Ascending aorta (tissue), 2 donors: ENCODE measurements at places on chromosomes 7 and 10.

GRCh38 chr10:5576780-5577624 lies 52.2 kb downstream of the CALML3 start:
- no peak overlapping the region for H3K4me3 ChIP-seq
- no peaks in the 10 kb centered on the region for H3K27me3 ChIP-seq
- no peaks in the 10 kb centered on the region for H3K36me3 ChIP-seq
- no peak overlapping the region for H3K27ac ChIP-seq

- no peak overlapping the region for H3K27ac ChIP-seq
- peaks cover 7% of the 10 kb centered on the region for H3K27me3 ChIP-seq
- peaks cover 10% of the 10 kb centered on the region for H3K4me1 ChIP-seq
- no peak for DNase-seq
- H3K36me3 ChIP-seq = no peaks in the 10 kb centered on the region
Observed at GRCh38 chr7:141072548-141073172, 1.2 kb upstream of the TMEM178B start.

DNA sequence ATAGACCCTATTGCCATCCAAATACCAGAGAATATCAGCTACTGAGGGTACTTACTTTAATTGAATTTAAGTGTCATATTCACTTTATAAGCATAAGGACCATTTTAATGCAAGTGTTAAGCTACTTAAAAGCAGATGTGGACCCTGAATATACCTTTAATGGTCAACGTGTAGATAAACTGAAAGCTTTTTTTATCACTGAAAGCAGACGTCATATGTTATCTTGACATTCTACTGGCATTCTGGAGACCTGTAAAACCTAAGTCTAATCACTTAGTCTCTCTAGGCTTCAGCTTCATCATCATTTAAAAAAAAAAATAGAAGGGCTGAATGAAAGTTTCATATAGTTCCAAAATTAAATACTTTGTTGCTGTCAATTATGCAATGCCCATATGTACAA lies 116.5 kb downstream of the ELAPOR2 start:
- DNase-seq = no peak
- no peak overlapping the region for H3K27ac ChIP-seq
- H3K4me3 ChIP-seq = no peak overlapping the region
- H3K27me3 ChIP-seq = no peaks in the 10 kb centered on the region
- no peaks in the 10 kb centered on the region for H3K36me3 ChIP-seq
- no peaks in the 10 kb centered on the region for H3K4me1 ChIP-seq

DNA sequence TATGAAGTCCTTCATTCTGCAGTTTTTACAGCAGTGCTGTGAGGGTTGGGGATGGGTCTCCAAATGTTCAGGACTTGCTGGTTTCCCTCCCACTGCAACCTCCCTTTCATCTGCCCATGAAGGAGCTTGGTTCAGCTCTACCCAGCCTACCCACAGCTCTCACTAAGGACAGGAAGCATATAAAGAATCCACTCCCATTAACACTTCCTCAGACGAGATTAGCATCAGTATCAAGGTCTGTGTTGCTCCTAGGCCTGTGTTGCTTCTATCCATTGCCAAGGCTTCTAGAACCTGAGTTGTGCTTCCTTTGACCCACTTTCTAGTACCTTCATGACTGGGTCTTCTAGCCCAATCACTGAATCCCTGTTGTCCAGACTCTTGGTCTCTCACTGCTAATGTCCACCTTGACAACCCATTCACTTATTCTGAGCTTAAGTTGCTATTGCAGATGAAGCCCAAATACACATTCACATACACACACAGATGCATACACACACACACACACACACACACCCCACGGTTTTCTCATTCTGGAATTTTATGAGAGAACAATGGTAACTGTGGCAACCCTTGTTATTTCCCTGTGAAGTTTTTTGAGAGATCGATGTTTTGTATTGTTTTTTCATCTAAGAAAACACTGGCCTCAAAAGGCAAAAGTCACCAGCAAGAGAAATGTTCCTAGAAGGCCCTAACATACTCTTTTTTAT lies 248.1 kb downstream of the MTERF1 start:
- DNase-seq = no peak
- peaks cover 7% of the 10 kb centered on the region for H3K4me1 ChIP-seq
- H3K27ac ChIP-seq = no peak overlapping the region
- H3K27me3 ChIP-seq = no peaks in the 10 kb centered on the region

DNA sequence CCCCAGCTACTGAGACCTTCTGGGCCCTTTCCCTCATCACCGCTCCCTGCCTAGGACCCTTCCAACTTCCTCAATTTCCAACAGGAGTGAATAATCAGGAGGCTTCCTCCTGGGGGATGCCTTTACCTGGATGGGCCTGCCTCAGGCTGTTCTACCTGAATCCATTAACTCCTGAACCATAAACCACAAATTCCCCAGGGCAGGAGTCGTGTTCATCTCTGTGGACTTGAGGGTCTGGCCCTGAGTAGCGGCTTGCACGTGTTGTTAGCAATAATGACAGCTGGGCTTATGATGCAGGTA lies 105.1 kb upstream of the GPR26 start:
- DNase-seq = no peak
- H3K4me1 ChIP-seq = no peaks in the 10 kb centered on the region
- no peaks in the 10 kb centered on the region for H3K27me3 ChIP-seq

DNA sequence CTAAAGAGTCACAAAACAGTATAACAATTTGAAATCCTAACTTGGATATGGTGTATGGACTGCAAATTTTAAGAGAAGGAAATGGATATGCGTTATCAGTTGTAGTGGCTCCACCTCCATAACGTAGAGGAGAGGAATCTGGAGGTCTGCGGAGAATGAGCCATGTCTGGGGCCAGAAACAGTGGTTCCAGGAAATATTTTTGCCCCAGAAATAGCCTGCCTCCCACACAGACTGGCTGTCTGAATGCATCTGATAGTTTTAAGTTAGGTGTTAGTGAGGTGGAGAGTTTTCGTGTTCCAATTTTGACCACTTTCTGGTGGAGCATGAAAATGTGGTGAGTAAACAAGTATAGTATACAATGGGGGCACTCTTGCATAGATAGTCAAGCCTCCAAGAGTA lies 1.6 kb downstream of the PHTF2 start:
- peaks cover 8% of the 10 kb centered on the region for H3K4me1 ChIP-seq
- no peaks in the 10 kb centered on the region for H3K27me3 ChIP-seq
- peak overlapping the region; percentile 91 for H3K27ac ChIP-seq
- no peak for DNase-seq

GRCh38 chr10:62306663-62307062 lies 38.0 kb upstream of the RTKN2 start:
- no peaks in the 10 kb centered on the region for H3K36me3 ChIP-seq
- no peak overlapping the region for H3K4me3 ChIP-seq
- H3K27me3 ChIP-seq = no peaks in the 10 kb centered on the region
- no peak for DNase-seq

DNA sequence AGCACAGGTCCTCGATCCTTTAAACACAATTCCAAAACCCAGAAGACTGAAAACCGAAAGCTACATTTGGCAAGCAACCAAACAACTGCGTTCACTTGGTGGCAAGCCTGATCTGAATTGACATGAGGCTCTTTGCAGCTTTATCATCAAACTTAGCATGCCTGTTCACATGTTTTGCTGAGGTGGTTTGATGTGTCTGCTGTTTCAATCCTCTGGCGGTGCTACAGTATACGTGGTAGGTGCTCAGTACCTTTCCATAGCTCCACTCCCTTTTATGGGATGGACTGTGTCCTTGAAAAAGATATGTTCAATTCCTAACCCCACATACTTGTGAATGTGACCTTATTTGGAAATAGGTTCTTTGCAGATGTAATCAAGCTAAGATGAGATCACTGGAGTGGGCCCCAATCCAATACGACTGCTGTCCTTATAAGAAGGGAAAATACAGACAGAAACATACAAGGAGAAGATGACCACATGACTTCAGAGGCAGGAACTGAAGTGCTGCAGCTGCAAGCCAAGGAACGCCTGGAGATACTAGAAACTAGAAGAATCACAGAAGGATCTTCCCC lies 33.4 kb downstream of the CCDC6 start:
- peak; percentile 54 for DNase-seq
- no peaks in the 10 kb centered on the region for H3K27me3 ChIP-seq
- H3K36me3 ChIP-seq = no peaks in the 10 kb centered on the region
- peaks cover 45% of the 10 kb centered on the region for H3K4me1 ChIP-seq
- peak overlapping the region; percentile 75 for H3K27ac ChIP-seq

DNA sequence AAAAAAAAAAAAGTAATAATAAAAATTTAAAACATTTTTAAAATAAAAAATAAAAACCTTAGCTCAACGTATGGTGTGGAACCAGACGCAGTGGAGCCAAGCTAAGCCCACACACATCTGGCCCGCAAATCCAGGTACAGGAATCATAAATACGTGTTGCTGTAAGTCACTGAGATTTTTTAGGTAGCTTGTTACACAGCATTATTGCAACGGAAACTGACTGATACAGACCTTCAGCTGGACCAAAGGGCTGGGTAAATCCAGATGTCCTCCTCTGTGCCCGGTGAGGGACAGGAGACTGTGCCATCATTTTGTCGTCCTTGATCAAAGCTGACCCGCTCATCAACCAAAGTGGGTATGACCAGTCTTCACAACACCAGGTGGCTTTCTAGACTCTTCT lies 104.9 kb downstream of the TMEM130 start:
- no peaks in the 10 kb centered on the region for H3K27me3 ChIP-seq
- no peaks in the 10 kb centered on the region for H3K36me3 ChIP-seq
- no peak overlapping the region for H3K4me3 ChIP-seq
- no peak overlapping the region for H3K27ac ChIP-seq
- no peak for DNase-seq
- peaks cover 11% of the 10 kb centered on the region for H3K4me1 ChIP-seq

DNA sequence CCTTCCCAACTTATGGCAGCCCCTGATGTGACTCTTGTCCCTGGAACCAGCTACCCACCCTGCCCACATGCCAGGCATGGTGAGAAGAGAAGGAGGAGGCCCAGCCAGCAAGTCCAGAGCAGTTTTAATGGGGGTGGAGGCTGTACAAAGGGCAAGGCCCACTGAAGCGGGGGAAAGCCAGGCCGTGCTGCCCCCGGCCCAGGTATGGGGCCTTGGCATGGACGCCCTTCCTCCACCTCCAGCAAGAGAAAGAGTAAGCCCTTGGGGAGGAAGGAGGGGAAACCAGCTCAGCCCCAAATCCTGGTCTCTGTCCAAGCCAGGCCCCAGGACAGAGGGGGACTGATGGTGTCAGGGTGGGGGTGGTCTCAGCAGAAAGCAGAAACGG lies 7.0 kb downstream of the NFKB2 start:
- DNase-seq = no peak
- no peak overlapping the region for H3K4me3 ChIP-seq
- H3K4me1 ChIP-seq = peaks cover 6% of the 10 kb centered on the region
- H3K27ac ChIP-seq = no peak overlapping the region

DNA sequence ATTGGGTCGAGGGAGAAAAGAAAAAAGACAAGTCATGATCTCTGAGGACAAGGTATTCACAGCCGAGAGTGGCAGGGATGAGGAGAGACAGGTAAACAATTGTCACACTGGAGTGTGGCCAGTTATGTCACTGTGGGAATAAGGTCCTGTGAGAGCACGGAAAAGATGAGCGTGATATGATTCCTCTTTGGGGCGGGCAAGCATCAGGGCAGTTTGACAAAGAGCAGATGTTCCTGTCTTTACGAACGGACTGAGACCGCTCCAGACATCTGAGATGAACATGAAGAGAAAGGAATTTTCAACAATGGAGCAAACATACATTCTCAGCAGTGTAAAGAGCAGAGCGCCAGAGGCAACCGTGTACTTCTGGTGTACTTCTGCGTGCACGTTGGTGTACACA lies 278.1 kb downstream of the DPP6 start:
- no peaks in the 10 kb centered on the region for H3K36me3 ChIP-seq
- no peaks in the 10 kb centered on the region for H3K4me1 ChIP-seq
- DNase-seq = no peak
- H3K27ac ChIP-seq = no peak overlapping the region
- no peaks in the 10 kb centered on the region for H3K27me3 ChIP-seq

DNA sequence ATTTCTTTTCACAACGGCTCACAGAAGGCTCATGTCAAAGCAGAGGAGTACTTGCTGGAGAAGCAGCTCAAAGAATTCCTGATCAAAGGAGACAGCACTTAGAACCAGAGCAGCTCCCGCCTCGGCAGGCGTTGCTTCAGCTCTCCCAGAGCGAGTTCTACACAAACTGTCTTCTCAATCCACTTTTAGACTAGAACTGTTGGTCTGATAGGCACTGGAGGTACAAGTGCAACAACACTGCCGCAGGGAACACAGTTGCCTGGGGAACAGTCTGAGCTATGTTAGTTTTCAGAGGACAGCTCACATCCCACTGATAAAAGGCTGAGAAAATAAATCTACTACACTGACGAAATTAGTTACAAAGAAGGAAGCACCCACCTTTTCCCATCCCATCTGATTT lies 35.4 kb downstream of the CYTH3 start:
- no peak overlapping the region for H3K4me3 ChIP-seq
- no peak overlapping the region for H3K27ac ChIP-seq
- no peak for DNase-seq
- H3K4me1 ChIP-seq = peaks cover 2% of the 10 kb centered on the region
- H3K36me3 ChIP-seq = no peaks in the 10 kb centered on the region

GRCh38 chr7:5702876-5703571 lies 78.4 kb downstream of the RNF216 start:
- H3K27me3 ChIP-seq = no peaks in the 10 kb centered on the region
- no peak for DNase-seq
- H3K4me1 ChIP-seq = peaks cover 18% of the 10 kb centered on the region
- H3K36me3 ChIP-seq = peaks cover 11% of the 10 kb centered on the region
- H3K4me3 ChIP-seq = no peak overlapping the region
- H3K27ac ChIP-seq = peak overlapping the region; percentile 67

GRCh38 chr7:118836933-118837332 lies 612.4 kb downstream of the ANKRD7 start:
- no peaks in the 10 kb centered on the region for H3K36me3 ChIP-seq
- no peaks in the 10 kb centered on the region for H3K4me1 ChIP-seq
- H3K27ac ChIP-seq = no peak overlapping the region
- no peak for DNase-seq

DNA sequence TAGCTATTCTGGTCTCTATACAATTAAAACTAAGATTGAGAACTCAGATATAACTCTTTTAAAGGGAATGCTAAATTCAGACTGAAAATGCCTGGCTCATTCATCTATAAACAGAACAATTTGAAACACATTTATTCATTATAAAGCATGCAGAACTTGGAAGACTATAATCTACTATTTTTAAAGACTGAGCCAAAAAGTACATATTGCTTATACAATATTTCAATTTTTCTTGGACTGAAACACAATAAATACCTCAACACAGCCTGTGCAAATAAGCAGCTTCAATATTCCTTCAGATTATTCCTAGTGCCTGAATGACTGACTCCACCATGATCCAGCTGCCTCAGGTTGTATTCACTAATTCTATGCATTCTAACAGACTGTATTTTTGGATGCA lies 15.5 kb upstream of the PHYH start:
- H3K4me3 ChIP-seq = no peak overlapping the region
- H3K36me3 ChIP-seq = peaks cover under 1% of the 10 kb centered on the region
- no peak overlapping the region for H3K27ac ChIP-seq
- H3K4me1 ChIP-seq = no peaks in the 10 kb centered on the region
- no peak for DNase-seq
- no peaks in the 10 kb centered on the region for H3K27me3 ChIP-seq

DNA sequence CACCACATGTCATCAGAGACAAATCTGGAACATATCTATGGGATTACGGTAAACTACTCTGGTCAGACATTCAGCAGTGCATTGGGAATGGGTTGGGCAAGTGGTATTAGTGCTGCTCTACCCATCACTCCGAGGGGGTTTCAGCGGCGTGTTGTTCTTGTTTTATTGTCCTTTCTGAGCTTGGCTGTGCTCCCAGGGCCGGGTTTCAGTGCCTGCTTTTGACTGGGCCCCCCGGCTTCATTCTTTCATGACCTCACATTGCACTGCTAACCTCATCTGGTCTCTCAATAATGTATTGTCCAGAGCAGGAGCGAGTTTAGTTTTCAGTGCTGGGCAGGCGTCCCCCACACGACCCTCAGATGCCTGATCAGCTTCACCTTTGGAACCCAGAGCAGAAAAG lies 364.6 kb downstream of the PAXIP1 start:
- H3K4me3 ChIP-seq = no peak overlapping the region
- no peaks in the 10 kb centered on the region for H3K36me3 ChIP-seq
- H3K27ac ChIP-seq = no peak overlapping the region
- H3K4me1 ChIP-seq = no peaks in the 10 kb centered on the region
- DNase-seq = no peak
